Lung (tissue), 17 donors: ENCODE measurements at places on chromosomes 13 and 19. TPM values are rescaled to one million over a fixed set of nuclear protein-coding genes. Genes with fewer than 3 reads are reported as not detected.

The SERPINE3 gene
- total RNA-seq, result not detected

The ZNF582 gene
- 4.4 TPM for total RNA-seq

The DCUN1D2 gene
- 21.1 TPM for total RNA-seq

GRCh38 chr19:27741236-27741635, 1471.7 kb downstream of the UQCRFS1 start:
- DNase-seq, result no peak
- H3K27ac ChIP-seq, result no peak overlapping the region
- H3K36me3 ChIP-seq, result peaks cover 4% of the 10 kb centered on the region
- no peaks in the 10 kb centered on the region for H3K27me3 ChIP-seq

- DNase-seq, result no peak
- H3K27me3 ChIP-seq, result no peaks in the 10 kb centered on the region
- H3K4me1 ChIP-seq, result peaks cover 4% of the 10 kb centered on the region
- H3K4me3 ChIP-seq, result no peak overlapping the region
- no peaks in the 10 kb centered on the region for H3K36me3 ChIP-seq
- H3K27ac ChIP-seq, result no peak overlapping the region
Measured at GRCh38 chr13:45737571-45738017, 35.5 kb downstream of the CBY2 start.

DNA sequence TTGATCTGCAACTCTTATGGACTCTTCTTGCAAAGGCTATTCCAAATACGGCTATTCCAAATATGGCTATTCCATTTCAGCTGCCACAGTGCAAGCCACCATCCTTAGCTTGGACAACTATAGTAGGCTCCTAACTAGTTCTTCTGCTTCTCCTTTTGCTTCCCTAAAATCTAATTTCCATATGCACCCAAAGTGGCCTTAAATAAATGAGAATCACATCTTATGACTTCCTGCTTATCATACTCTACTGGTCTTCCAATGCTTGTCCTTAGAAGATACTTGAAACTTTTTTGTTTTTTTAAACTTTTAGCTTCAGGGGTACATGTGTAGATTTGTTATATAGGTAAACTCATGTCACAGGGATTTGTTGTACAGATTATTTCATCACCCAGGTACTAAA, 4.9 kb downstream of the UCHL3 start:
- peaks cover 12% of the 10 kb centered on the region for H3K4me1 ChIP-seq
- no peak for DNase-seq
- no peak overlapping the region for H3K4me3 ChIP-seq
- H3K36me3 ChIP-seq, result no peaks in the 10 kb centered on the region

DNA sequence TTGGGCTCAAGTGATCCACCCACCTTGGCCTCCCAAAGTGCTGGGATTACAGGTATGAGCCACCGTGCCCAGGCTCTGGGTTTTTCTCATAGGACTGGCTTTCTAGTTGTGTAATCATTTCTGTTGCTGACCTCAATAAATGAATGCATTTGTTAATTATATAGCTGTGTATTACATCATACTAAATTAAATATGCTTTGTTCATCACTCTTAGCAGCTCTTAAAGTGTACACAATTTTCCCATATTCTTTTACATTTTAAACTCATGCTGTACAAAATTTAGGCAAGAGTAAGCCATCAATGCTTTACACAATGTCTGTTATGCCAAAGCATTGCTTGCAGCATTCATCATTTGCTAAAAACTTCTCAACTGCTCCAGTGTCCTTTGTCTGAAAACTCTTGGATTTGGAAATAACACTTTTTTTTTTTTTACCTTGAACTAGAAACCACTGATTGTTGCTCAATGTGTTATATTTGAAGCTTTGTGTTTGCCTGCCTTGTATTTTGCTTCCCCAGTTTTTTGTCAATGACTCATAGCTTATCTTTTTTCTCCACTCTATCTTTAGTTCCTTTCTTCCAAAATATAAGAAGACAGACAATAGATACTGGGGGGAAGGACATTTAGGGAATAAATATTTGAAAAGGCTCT, 31.4 kb downstream of the CCDC122 start:
- H3K27me3 ChIP-seq, result no peaks in the 10 kb centered on the region
- no peaks in the 10 kb centered on the region for H3K4me1 ChIP-seq
- no peak overlapping the region for H3K4me3 ChIP-seq
- H3K36me3 ChIP-seq, result no peaks in the 10 kb centered on the region
- DNase-seq, result no peak

DNA sequence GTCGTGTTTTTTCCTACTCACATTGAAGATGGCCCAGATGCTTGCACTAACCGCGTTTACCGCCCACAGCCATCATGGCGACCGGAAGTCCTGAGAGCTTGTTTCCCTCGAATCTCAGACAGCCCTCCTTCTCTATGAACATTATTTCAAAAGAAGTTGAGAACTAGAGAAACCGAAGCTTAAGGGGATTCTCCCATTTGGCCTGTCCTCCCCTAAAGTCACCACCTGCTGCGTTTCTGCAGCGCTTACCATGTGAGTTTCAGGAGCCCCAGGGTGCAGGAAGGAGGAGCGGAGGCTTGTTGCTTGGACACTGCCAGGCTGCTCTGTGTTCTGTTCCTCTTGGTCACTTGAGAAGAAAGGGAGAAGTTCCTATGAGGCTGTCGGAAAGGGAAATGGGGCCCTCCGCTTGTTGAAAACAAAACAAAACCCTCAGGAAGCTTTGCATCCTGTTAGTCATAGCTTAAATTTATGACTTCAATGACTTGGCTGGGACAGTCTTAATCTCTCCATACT, 6.2 kb downstream of the CARD8 start:
- peak; percentile 65 for DNase-seq
- H3K27ac ChIP-seq, result peak overlapping the region; percentile 97
- H3K27me3 ChIP-seq, result no peaks in the 10 kb centered on the region
- H3K36me3 ChIP-seq, result peaks cover 4% of the 10 kb centered on the region
- H3K4me3 ChIP-seq, result peak overlapping the region; percentile 34

GRCh38 chr13:107043021-107043956, 475.4 kb upstream of the ARGLU1 start:
- H3K36me3 ChIP-seq, result no peaks in the 10 kb centered on the region
- H3K27me3 ChIP-seq, result no peaks in the 10 kb centered on the region
- DNase-seq, result peak; percentile 71
- no peak overlapping the region for H3K27ac ChIP-seq
- no peak overlapping the region for H3K4me3 ChIP-seq
- H3K4me1 ChIP-seq, result peaks cover 9% of the 10 kb centered on the region

DNA sequence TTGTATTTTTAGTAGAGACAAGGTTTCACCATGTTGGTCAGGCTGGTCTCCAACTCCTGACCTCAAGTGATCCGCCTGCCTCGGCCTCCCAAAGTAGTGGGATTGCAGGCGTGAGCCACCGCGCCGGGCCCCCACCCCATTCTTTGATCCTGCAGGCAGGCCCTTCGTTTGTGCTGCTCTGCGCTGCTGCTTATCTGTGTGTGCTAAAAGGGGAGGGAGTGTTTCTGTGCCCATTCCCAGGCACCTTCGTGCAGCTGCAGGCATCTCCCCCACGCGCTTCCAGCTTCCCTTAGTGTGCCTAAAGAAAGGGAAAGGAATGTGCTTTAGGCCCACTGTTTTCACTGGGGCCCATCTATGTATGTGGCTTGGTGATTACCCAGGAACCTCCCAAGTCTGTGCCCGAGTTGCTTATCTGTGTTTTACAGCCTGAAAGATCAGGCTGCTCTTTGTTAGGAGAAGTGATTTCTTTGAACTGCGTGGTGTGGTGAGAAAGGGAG, 27.2 kb downstream of the EPN1 start:
- no peak for DNase-seq
- peaks cover 3% of the 10 kb centered on the region for H3K36me3 ChIP-seq
- no peaks in the 10 kb centered on the region for H3K27me3 ChIP-seq
- H3K4me1 ChIP-seq, result no peaks in the 10 kb centered on the region

- H3K27ac ChIP-seq, result peak overlapping the region; percentile 87
- H3K4me3 ChIP-seq, result peak overlapping the region; percentile 81
- peaks cover 6% of the 10 kb centered on the region for H3K4me1 ChIP-seq
- DNase-seq, result no peak
Measured at GRCh38 chr19:17243211-17243829, 2.4 kb downstream of the NR2F6 start.

DNA sequence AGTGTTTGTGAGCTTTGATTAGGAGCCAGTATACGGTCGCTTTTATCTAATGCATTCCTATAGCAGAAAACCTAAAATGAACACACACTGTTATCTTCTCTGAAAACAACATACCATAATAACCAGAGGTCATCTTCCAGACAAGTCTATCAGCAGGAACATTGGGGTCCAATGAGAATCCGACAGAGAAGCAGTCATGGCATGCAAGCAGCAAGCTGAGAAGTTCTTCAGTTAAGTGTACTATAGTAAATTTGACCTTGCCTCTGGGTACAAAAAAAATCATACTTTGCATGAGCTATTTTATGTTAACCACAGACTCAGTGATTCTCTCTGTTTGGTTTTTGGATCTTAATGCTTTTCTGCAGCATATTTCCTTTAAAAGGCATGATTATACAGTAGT, 1505.1 kb downstream of the PCDH9 start:
- H3K4me3 ChIP-seq, result no peak overlapping the region
- H3K27ac ChIP-seq, result no peak overlapping the region
- H3K27me3 ChIP-seq, result no peaks in the 10 kb centered on the region
- peak; percentile 26 for DNase-seq
- H3K4me1 ChIP-seq, result peaks cover 6% of the 10 kb centered on the region
- no peaks in the 10 kb centered on the region for H3K36me3 ChIP-seq

DNA sequence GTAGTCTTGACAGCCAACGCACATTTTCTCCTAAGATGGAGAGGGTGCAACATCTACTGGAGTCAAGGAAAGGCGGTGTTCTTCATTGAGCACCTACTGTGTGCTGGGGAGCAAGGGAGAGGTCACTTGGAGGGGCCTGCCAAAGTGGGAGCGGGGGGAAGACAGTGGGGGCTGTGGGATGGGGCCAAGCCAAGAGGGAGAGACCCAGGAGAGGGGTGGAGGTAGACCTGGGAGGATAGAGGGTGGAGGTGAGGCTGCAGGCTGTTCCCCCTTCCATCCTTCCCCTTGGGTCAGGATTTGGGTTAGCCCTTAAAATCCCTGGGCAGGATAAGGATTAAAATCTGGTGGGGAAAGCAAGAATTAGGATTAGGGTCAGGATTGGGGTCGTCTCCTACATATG, 1.7 kb upstream of the PLPP2 start:
- H3K36me3 ChIP-seq, result no peaks in the 10 kb centered on the region
- peaks cover 43% of the 10 kb centered on the region for H3K27me3 ChIP-seq
- no peaks in the 10 kb centered on the region for H3K4me1 ChIP-seq
- H3K27ac ChIP-seq, result no peak overlapping the region
- H3K4me3 ChIP-seq, result no peak overlapping the region
